ENCODE measurements at places on chromosomes 13 and 19.
A peak's percentile ranks its signal among the peaks of the same experiment; 100 is the strongest.

DNA sequence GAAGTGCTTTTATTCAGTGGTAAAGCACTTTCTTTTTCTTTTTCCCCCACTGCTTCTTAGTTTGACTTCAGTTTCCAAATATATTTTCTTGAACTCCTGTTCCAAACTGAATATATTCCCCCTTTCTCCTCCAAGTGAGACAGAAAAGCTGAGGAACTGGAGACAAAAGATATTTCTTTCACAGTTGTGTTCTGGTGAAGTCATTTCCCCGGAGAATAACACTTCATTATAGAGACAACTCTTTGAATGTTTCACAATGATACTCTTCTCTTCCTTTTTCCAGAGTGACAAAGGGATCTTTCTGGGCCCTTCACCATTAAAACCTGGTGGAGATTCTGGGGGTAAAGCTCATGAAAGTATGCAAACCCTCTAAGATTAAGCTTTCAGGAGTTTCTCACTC is 860.8 kb upstream of the SLITRK5 start:
- no peak for DNase-seq

DNA sequence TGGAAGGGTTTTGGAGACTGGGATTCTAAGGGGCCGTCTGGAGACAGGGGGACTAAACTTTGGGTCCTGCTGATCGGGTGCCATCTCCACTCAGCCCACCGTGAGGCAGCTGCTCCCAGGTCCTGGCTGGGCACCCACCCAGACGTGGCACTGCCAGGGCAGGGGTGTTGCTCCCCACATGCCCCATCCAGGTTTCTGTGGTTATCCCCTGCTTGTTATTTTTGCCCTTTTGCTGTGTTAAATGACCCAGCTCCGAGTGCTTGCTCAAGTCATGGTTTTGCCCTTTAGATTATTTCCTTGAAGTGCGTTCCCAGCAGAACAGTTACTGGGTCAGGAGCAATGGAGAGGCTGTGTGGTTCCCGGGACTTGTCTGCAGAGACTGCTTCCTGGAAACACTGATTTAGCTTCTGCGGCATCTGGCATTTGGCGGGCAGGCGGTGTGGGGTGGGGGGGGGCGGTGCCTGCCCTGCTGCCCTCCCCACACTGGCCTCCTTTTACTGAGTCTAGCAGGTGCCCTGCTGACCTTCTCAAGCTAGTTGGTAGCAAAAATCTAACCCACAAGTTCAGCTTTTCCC is 1.9 kb downstream of the RAB11B start:
- no peak for DNase-seq

DNA sequence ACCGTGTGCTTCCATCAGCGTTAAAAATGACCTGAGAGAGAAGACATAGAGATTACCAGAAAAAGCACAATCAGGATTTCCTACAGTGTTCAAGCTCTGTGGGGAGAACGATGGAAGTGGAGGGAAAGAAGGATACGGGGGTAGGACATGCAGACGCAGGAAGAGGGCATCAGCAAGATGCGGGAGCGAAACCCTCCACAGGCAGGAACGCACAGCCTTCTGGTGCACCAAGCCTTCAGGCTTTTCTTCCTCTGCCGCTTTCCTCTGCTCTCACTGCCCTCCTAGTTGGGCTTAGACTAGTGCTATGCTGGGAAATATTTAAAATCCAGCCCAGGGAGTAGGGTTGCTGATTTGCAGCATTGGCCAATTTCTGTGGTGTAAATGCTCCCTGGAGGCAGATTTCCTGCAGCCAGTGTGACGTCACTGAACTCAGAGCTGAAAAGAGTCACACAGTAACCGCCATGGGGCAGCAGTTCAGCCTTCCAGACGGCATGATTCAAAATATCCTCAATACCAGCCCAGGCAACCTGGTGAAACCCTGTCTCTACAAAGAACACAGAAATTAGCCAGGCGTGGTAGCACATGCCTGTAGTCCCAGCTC is 205.1 kb upstream of the SOX1 start:
- no peak for DNase-seq

- no peak for DNase-seq
Measured at GRCh38 chr13:52894413-52894812, 46.0 kb upstream of the PCDH8 start.

DNA sequence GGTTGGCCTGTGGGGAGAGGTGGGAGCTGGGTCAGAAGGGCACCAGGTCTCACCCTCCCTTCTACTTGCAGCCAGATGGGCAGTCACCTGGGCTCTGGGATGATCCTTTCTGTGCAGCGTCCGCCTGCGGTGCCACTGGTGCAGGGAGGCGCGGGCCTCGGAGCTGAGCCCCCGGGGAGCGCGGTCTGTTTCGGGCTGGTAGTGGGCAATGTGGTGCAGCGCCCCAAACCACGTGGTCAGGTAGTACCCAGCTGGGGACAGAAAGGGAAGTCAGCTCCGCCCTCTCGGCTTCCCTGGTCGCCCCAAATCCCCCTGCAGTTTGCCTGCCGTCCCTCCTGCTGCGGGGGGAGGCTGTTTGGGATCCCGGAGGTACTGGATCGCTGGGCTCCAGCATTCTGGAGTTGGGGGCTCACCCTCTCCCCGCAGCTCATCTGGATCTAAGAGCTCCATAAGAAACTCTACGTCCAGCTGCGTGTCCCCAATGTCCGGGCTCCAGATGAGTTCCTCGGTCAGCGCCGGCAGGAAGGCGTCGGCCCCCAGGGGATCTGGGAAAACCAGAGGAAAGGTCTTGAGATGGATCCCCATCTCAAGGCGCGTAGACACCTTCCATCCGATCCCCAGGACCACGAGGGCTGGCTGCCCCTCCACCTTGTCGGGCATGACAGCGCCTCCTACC is 8.8 kb downstream of the RINL start:
- DNase-seq: no peak

DNA sequence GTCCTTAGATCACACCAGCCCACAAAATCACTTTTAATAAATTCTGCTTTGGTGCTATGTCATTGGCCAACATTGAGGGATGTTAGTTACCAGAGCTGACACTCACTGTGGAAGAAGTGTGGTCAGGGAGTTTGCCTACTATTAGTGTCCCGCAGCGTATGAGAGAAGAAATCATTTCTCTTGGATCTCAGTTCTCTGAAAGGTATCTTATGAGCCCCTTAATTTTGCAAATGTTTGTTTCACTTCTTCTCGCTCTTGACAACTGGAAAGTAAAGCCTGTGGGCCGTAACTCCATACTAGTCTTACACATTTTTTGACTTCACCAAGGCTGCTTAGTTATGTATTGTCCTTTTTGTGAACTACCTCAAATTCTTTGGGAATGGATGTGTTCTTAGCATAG is 80.9 kb downstream of the FLT1 start:
- DNase-seq: no peak

GRCh38 chr13:66899955-66900354 is 330.2 kb downstream of the PCDH9 start:
- DNase-seq: peak; percentile 6

DNA sequence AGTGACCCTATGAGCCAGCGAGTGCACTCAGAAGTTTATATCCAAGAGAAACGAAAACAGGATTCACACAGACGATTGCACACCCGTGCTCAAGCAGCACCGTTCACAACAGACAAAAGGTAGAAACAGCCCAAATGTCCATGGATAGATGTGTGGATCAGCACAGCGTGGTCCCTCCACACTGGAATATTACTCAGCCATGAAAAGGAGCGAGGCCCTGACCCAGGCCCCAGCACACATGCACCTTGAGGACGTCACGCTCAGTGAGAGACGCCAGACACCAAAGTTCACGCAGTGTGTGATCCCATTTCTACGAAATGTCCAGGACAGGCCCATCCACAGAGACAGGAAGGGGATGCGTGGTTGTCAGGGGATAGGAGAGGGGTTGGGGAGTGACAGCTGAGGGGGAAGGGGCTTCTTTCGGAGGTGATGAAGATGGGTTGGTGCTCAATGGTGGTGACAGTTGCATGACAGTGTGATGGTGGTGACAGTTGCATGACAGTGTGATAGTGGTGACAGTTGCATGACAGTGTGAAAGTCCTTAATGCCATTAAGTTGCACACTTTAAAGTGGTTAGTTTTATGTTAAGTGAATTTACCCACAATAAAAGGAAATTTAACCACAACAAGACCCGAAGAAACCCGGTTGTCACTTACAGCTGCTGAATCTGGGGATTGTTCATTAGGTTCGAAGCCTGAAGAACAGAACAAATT is 18.9 kb upstream of the SLC39A3 start:
- DNase-seq: no peak

DNA sequence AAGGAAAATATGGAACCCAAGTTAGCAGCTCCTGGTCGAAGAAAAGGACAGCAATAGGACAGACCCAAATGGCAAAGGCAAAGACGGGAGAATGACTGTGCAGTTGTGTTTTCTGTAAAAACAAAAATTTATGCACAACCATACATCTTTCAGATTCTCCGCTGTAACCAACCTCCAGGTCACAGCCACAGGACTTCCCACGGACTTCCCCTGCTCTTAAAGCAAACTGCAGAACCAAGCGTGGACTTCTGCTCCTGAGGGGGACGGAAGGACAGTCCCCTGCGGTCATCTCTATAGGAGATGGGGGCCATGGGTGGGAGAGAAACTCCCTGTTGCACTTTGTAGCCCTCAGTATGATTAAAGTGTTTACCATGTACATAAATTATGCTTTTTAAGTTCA is 2.5 kb downstream of the GRTP1 start:
- DNase-seq: no peak

DNA sequence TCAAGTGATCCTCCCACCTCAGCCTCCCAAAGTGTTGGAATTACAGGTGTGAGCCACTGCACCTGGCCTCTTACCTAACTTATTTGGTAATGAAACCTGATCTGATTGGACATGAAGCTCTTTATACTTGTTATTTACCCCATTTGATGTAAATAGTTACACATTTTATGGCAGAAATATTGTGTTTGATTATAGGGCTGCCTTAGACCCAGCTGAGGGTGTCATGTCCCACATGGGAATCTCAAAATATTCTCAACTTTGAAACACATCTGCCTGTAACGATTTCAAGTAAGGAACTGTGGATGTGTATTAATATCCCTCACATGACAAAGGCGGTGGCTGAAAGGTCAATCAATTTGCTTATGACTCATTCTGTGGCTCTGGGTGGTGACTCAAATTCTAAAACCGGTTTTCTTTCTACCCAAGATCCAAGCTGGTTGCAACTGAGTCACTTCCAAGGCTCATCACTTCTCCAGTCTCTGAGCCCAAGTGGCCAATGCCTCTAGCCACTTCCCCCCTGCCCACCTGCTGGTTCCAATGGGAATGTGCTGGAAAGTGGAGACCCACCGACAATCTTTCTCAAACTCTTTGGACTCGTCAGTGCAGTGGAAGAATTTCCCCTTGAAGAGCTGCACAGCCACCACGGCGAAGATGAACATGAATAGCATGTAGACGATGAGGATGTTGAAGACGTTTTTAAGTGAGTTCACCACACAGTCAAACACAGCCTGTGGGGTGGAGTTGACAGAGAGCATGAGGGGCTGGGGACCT is 110.9 kb downstream of the IER2 start:
- DNase-seq: no peak

GRCh38 chr19:14814982-14815652 is 19.9 kb downstream of the OR7A5 start:
- no peak for DNase-seq

- no peak for DNase-seq
Measured at GRCh38 chr13:114194853-114195252, 15.8 kb downstream of the CFAP97D2 start.

DNA sequence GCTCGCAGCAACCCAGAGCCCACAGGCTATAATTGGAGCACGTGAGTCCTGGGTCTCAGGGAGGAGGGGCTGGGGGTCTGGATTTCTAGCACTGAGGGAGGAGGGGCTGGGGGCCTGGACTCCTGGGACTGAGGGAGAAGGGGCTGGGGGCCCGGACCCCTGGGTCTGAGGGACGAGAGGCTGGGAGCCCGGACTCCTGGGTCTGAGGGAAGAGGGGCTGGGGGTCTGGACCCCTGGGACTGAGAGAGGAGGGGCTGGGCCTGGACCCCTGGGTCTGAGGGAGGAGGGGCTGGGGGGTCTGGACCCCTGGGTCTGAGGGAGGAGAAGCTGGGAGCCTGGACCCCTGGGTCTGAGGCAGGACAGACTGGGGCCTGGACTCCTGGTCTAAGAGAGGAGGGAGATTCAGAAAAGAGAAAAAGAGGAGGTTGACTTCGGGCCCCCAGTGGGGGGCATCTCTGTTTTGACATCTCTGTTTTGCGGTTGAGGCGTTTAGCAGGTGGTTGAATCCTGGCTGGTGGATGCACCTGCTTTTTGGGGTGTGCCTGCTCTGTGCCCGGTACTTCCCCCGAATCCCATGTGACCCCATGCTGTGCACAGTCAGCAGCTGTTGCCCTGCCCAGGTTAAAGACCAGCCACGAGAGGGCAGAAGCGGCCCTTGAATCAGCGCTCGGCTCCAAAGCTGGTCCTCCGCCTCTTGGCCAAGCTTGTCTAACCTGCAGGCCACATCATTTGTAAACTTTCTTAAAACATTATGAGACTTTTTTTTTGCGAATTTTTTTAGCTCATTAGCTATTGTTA is 10.5 kb downstream of the PVR start:
- peak; percentile 57 for DNase-seq

DNA sequence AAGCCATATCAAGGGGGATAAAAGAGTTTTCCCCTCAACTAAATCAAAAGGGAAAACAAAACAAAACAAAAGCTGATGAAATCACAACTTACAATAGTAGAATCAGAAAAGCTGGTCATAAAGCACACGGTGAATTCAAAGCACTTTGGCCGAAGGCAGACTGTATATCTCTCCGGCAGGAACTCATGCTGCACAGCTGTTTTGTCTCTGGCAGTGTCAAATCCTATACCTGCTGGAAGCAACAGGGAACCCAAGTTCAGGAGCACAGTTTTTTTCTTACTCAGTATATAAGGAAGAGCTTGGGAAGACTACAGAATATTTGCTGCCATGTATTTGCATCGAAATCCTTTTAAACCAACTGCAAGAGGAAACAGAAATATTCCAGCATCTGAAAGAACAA is 213.7 kb downstream of the RFC3 start:
- DNase-seq: no peak

DNA sequence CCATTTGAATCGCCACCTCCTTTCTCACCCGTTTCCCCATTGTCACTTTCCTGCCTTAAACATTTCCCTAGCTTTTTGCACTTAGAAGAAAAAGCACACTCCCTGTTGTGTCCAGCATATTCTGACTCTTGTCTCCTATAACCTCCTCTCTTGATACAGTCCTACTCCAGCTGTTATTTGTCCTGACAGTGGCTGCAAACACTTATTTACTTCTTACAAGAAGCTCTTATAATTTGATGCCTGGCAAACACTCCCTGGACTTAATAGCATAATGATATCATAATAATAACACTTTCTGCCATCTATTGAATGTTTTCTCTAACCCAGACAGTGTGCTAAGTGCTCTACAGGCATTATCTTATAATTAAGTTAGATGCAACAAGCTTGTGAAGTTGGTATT is 76.6 kb downstream of the DGKH start:
- DNase-seq: no peak

DNA sequence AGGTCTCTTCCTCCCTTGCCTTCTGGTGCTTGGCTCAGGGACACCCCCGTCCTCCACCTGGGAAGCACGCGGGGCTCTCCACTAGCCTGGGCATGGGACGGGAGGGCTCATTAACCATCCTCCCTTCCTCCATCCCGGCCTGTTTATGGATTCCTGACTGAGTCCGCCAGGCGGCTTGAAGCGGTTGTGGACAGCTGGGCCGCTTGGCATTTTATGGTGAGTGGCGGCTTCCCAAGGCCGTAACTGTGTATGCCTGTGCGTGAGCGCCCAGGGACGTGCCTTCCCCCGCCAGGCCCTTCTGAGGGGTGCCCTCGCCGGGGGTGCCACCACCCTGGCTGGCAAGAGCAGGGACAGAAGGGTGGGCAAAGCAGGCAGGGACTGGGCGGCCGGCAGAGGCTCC is 202.8 kb downstream of the URI1 start:
- no peak for DNase-seq

GRCh38 chr19:35833972-35834371 is 18.3 kb downstream of the NPHS1 start:
- no peak for DNase-seq

- DNase-seq: no peak
Measured at GRCh38 chr13:52638666-52639328, 3.4 kb upstream of the HNRNPA1L2 start.
